Smooth muscle cell of trachea (primary cell): ENCODE measurements at places on chromosomes 6 and 20. TPM values are rescaled to one million over a fixed set of nuclear protein-coding genes. Genes with fewer than 3 reads are reported as not detected.

The WFDC5 gene
- total RNA-seq: not detected in 2 replicates

The ABHD16B gene
- not detected in 2 replicates for total RNA-seq

The KHDC1L gene
- total RNA-seq: not detected in 2 replicates

The NRSN2 gene
- 62.2 and 67.9 TPM in 2 replicates for total RNA-seq

The C20orf96 gene
- 3.0 and 7.9 TPM in 2 replicates for total RNA-seq
